ENCODE measurements at places on chromosomes 12 and 14. TPM values are rescaled to one million over a fixed set of nuclear protein-coding genes. Genes with fewer than 3 reads are reported as not detected.

The CIROP gene
- not detected for total RNA-seq

The ARHGAP9 gene
- total RNA-seq: 0.69 TPM

The SOAT2 gene
- total RNA-seq: not detected

The ADCY4 gene
- not detected for total RNA-seq

The ACRBP gene
- 0.30 TPM for total RNA-seq

Measured in MCF 10A (cell line).